ENCODE measurements at places on chromosomes 6 and 20. TPM values are rescaled to one million over a fixed set of nuclear protein-coding genes. Genes with fewer than 3 reads are reported as not detected.

RHAG gene
- total RNA-seq: not detected

MBOAT1 gene
- 4.8 TPM for total RNA-seq

ADGRG6 gene
- 89.2 TPM for total RNA-seq

BANF2 gene
- total RNA-seq: not detected

KIAA0408 gene
- 19.6 TPM for total RNA-seq

MCHR2 gene
- total RNA-seq: not detected

MEI4 gene
- total RNA-seq: 0.54 TPM

PRSS35 gene
- 3.9 TPM for total RNA-seq

SSTR4 gene
- total RNA-seq: not detected

HS3ST5 gene
- total RNA-seq: 3.2 TPM

CGA gene
- 2.0 TPM for total RNA-seq

NKAPL gene
- not detected for total RNA-seq

C20orf204 gene
- total RNA-seq: 0.99 TPM

DPPA5 gene
- not detected for total RNA-seq

- DNase-seq: no peak
These were observed 181.8 kb upstream of the PDE10A start for GRCh38 chr6:165844801-165845364.

- DNase-seq: no peak
These were observed 95.5 kb downstream of the CEBPB start for GRCh38 chr20:50286174-50286511.

GRCh38 chr20:63746751-63747315 is 7.3 kb downstream of the SLC2A4RG start:
- DNase-seq: no peak

DNA sequence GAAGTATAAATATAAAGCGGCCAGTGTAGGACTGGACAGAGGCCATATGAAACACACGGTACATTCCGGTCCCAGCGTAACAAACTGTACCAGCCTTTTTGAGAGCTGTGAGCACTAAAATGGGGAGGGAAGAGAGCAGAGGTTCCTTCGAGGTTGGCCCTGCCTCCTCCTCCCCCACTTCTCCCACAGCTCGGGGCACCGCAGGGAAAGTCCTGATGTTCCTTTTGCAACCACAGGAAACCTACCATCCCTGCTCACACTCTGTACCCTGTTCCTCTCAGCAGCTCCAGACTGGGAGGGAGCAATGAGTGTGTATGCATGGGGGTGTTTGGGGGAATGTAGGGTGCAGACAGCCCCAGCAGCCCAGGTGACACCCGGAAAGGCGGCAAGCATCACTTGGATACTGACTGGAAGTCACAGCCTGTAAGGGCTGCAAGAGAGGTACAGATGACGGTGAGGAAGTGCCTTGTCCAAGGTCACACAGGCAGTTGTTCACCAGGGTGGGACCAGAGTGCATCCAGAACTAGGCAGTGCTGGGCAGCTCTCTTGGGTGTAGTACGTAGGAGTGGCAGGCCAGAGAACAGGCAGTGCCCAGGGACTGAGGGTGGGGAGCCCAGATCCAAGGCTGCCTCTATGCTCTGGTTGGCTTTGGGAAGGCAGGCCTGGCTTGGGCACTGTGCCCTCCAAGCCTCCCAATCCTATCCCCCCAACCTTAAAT is 11.0 kb upstream of the ARMC12 start:
- DNase-seq: no peak

DNA sequence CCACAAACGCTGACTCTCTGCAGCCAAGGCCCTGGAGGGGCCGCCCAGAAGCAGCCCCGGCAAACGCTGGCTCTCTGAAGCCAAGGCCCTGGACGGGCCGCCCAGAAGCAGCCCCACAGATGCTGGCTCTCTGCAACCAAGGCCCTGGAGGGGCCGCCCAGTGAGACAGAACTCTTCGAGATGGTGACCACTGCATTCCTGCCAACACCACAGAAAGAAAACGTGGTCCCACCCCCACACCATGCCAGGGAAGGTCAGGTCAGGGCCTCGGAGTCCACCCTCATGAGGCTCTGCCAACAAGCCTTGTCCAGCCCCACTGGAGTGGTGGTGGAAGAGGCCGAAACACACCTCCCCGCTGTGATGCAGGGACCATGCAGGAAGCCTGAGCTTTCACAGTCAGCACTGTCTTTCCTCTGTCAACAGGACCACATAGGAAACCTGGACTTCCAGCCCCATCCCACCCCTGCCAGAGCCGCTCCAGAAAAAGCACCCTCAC is 97.5 kb downstream of the DLL1 start:
- DNase-seq: no peak

GRCh38 chr6:166433096-166433495 is 50.4 kb upstream of the MPC1 start:
- no peak for DNase-seq

- no peak for DNase-seq
These were observed 236.2 kb downstream of the CD83 start for GRCh38 chr6:14353798-14354197.

GRCh38 chr6:134034478-134034877 is 17.9 kb downstream of the SLC2A12 start:
- DNase-seq: no peak

GRCh38 chr6:131995917-131996316 is 44.7 kb upstream of the CCN2 start:
- DNase-seq: peak; percentile 90

GRCh38 chr6:30798494-30798893 is 54.1 kb upstream of the IER3 start:
- DNase-seq: no peak

GRCh38 chr6:80321011-80321410 is 214.5 kb downstream of the BCKDHB start:
- no peak for DNase-seq

DNA sequence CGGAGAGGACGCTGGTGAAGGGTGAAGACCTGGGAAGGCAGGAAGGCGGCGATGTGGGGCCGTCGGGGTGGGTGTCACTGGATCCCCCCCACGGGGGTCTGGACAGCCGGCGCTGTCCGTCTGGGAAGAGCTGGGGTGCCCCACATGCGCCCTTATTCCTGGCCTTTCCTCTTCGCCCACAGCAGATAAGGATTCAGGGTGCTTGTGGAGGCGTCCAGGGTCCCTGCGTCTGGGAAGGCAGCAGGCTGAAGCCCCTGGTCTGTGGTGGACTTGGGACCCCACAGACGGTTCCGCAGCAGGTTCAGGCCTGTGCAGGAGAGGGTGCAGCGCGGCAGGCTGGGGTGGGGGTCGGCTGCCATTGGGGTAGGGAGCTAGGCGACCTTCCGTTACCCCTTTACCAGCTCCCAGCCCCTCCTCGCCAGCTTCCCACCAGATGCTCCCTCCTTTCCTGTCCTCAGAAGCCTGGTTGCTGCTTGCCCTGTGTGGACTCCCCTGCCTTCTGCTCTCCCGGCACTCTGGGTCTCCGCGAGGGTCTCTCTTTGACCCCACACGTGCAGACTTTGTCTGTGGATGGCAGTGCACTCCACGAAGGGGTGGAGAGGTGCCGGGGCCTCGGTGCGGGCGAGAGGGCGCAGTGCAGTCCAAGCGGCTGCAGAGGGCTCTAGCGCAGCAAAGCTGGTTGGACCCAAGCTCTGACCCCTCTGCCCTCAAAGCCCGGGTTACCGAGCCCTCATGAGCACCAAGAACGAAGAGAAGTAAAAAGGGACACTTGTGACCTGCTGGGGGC is 2.1 kb upstream of the GATA5 start:
- DNase-seq: no peak

- no peak for DNase-seq
These were observed 13.3 kb downstream of the DUSP22 start for GRCh38 chr6:305371-306206.

All from astrocyte (in vitro differentiated cells and primary cell).